ENCODE measurements at places on chromosomes 3 and 15.

DNA sequence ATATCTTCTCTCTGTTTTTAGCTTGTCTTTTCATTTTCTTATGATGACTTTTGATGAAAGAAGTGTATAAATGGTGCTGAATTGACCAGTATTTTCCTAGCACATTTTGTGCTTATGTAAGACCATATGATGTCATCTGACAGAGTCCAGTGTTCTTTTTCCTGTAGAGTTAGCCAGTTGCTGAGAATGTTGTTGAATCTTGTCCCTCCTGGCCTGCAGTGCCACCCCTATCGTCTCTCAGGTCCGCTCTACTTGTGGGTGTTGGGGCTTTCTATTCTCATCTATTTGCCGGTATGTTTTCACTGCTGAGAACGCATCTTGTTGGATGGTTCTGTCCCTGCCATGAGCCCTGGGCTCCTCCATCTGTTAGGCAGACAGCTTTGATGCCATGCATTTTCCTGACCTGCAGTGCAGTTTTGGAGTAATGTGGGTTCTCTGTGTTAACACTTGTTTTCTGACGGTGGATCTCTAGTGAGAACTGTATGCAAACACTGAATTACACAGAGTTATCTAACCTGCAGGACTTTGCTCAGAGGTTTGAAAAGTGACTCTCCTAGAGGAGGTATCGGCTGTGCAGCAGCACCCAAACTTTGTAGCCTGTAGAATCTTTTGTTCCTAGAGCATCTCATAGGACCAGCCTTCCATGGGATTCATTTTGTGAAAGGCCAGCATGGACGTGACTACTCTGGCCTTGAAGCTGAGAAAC is 44.6 kb downstream of the SLC6A20 start:
- peaks cover 11% of the 10 kb centered on the region for H3K36me3 ChIP-seq
- no peak overlapping the region for H3K27ac ChIP-seq
- no peak for ATAC-seq
- H3K4me3 ChIP-seq, result no peak overlapping the region

DNA sequence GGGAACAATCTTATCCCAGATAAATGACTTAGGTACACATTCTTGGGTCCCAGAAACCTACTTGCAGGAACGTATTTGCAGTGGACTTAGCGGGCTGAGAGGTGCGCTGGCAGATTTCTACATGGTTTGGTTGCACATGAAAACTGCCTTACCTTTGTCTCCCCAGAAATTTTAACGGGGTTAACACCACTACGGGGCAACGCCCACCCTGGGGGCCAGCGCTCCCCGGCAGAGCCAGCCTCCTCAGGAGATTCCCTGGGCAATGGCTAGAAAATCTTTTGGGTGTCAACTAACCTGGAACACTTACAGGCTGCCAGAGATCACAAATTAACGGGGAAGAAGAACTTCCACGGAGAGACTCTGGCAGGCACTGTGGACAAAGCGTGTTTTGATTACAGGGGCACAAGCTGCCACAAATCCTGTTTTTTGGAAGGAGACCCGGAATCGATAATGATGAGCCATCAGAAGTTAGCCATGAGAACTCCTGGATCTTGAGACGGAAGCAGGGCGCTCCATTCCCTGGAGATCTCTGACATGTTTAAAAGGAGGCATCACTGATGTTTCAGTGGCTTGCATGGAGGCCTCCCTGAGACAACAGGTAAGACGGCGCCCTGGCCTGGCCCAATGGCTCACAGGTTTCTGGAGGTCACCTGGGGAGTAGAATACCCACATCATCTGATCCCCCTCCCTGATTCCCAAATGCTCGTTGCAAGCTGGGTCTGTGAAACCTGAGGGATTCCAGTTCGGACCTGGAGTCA is 288.9 kb downstream of the ADAMTS17 start:
- no peaks in the 10 kb centered on the region for H3K4me1 ChIP-seq
- H3K36me3 ChIP-seq, result no peaks in the 10 kb centered on the region
- H3K4me3 ChIP-seq, result no peak overlapping the region
- no peak overlapping the region for H3K27ac ChIP-seq
- ATAC-seq, result no peak

DNA sequence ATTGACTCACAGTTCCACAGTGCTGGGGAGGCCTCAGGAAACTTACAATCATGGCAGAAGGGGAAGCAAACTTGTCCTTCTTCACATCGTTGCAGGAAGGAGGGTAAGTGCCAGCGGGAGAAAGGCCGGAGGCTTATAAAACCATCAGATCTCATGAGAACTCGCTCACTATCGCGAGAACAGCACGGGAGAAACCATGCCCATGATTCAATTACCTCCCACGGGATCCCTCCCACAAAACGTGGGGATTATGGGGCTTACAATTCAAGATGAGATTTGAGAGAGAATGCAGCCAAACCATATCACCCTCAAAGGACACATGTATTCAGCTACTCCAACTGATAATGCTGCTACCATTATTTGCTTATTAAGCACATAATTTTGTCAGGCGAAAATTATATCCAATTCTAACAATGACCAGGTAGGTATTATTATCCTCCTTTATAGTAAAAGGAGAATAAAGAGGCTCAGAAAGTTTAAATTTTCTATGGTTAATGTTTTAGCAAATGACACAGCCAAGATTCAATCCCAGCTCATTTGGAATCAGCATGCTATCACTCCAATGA is 327.2 kb upstream of the CDIN1 start:
- H3K27ac ChIP-seq, result no peak overlapping the region
- H3K36me3 ChIP-seq, result no peaks in the 10 kb centered on the region
- ATAC-seq, result no peak
- H3K4me1 ChIP-seq, result no peaks in the 10 kb centered on the region
- H3K27me3 ChIP-seq, result no peaks in the 10 kb centered on the region
- no peak overlapping the region for H3K4me3 ChIP-seq

DNA sequence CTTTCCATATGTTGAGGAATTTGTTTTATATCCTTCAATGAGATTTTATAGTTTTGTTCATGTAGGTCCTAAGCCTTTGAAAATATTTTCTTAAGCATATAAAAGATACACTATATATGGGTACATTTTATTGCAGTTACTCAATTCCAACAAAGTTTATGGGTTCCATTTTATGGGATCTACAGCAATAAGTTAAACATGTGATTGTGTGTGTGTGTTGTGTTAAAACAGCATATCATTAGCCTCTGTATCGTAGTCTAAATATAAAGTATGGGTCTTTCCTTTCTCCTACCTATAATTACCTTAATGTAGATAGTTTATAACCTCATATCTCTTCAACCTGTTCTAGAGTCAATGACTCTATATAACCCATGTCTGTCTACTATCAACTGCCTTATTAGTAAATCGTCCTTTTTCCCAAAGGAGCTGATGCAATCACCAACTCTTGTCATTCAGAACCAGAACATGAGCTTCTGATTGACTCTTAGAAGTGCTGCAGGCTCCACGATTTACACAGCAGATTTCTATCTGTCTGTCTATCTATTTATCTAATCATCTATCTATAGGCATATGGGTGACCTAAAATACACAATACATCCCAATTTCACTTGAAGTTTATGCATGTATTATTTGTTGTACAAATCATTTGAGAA is 512.6 kb upstream of the CBLB start:
- H3K4me3 ChIP-seq, result no peak overlapping the region
- H3K27ac ChIP-seq, result no peak overlapping the region
- no peak for ATAC-seq
- H3K27me3 ChIP-seq, result no peaks in the 10 kb centered on the region
- H3K4me1 ChIP-seq, result no peaks in the 10 kb centered on the region

GRCh38 chr15:99182791-99183190 is 66.6 kb downstream of the TTC23 start:
- no peaks in the 10 kb centered on the region for H3K4me1 ChIP-seq
- H3K27me3 ChIP-seq, result peaks cover 4% of the 10 kb centered on the region
- no peak for ATAC-seq

GRCh38 chr3:100030346-100030745 is 84.0 kb downstream of the FILIP1L start:
- no peak overlapping the region for H3K4me3 ChIP-seq
- no peaks in the 10 kb centered on the region for H3K27me3 ChIP-seq
- no peak overlapping the region for H3K27ac ChIP-seq
- peak; percentile 54 for ATAC-seq
- H3K4me1 ChIP-seq, result peaks cover 3% of the 10 kb centered on the region

DNA sequence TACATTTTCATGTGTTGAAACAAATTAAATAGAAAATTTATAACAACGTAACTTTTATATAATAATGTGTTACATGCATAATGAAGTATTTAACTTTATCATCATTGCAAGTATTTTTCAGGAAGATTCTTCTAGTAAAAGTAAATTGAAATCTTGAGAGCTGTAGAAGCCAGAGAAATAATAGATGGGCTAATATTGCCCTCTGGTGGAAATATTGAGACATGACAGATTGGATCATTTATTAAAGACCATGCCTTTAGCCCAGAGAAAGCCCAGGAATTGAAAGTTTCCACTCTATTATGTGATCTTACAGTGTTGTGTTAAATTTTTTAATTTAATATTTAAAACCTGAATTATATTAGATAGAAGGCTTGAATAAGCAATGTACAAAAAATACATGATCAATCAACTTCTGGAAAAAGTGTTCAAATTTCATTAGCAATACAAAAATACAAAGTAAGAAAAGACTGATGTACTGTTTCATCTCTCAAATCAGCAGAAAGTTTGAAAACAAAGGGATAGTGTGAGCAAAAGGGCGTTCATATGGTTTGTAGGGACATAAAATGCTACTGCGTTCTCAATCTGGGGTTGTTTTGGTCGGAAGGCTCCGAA is 52.7 kb upstream of the SPTSSB start:
- no peaks in the 10 kb centered on the region for H3K36me3 ChIP-seq
- H3K4me3 ChIP-seq, result no peak overlapping the region
- no peaks in the 10 kb centered on the region for H3K4me1 ChIP-seq
- no peak for ATAC-seq

- no peak for ATAC-seq
- H3K4me1 ChIP-seq, result no peaks in the 10 kb centered on the region
- H3K27ac ChIP-seq, result no peak overlapping the region
- no peak overlapping the region for H3K4me3 ChIP-seq
These were observed 66.9 kb downstream of the ETV5 start for GRCh38 chr3:186042036-186042435.

Data from activated T-helper 17 cell treated with anti-CD3 and anti-CD28 coated beads, Interleukin-2, amount 50 U/mL, for 72 hours (primary cell).